Activated naive CD4-positive, alpha-beta T cell (primary cell): ENCODE measurements at places on chromosomes 5 and 9.

GRCh38 chr5:132280371-132281240 lies 13.6 kb upstream of the SLC22A4 start:
- DNase-seq = no peak

DNA sequence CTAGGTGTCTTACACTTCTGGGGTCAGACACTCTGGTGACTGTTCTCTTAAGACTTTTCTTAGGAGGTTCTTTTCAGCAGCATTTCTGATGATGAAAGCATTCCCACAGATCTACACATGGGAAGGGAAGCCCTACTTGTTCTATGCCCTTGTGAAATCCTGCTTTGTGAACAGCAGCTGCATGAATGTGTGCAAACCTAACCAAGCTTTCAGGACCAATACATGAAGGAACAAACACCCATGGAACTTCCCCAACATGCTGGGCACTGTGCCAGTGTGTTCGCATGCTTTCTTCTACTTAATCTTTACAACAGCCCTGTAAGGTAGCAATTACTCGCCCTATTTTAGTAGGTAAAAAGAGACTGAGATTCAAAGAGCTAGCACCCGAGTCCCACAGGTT lies 439.9 kb upstream of the KLF4 start:
- DNase-seq = no peak

DNA sequence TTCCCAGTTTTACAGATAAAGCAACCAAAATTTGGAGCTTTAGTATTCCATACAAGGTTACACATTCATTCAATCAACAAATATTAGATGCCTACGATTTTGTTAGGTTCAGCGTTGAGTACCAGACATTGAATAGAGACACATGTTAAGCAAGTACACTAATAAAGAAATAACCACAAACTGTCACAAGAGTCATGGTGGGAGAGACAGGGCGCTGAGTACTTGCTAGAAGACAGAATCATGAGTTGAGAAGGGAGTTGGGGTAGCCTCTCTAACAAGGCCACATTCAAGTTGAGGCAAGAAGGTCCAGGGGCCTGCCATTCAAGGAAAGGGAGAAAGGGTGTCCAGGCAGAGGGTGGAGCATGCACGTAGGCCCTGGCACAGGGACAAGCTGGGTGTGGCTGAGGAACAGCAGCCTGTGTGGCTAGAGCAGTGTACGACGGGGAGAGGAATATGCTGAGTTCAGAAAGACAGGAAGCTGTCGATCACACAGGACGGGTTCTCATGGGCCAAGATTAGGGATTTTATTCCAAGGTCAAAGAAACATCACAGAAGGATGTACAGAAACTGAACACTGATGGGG lies 17.0 kb downstream of the CDK5RAP2 start:
- no peak for DNase-seq

DNA sequence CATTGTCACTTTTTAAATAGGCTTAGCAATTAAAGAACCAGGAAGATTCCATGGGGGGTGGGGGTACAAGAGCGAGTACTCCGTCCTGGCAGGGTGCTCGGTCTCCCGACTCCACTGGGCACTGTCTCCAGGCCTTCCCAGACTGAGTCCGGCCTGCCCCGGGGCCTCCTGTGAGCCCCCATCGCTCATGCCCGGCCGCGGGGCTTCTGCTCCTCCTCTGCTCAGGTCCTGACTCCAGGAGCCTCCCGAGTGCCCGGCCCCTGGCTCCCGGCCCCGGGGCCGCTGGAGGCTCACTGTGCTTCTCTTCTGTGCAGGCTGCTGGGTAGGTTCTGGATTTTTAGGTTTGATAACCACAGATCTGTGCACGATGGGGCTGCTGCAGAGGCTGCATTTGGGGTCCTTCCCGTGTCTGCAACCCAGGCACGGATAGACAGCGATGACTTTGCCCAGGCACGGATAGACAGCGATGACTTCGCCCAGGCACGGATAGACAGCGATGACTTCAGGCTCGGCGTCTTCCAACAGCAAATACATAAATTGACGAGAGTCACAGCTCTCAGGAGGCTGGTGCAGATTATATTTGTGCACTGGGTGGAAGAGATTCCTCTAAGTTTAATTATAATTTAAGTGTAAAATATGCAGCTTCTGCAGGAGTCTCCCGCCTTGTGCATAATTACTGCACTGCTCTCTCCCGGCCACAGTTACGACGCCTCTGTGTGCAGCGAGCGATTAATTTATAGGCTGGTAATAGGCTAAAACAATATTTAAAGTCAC lies 74.8 kb upstream of the RXRA start:
- no peak for DNase-seq
